ENCODE measurements at places on chromosomes 11 and 22.

DNA sequence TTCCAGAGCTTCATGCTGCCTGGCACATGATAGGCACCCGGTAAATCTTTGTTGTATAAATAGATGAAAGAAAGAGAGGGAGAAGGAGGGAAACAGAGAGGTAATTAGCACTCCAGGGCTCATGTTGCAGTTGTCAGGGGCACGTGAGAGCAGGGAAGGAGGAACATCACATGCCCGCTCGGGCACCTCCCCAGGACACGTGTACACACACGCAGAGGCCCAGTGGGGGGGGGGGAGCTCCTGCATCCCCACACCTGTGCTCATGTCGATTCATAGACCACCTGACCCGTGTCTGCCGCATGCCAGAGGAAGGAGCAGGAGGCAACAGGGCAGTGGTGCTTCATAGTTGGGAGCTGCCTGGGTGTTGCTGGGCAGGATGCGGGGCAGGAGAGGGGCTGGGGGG, 37.1 kb upstream of the NNMT start:
- DNase-seq = no peak

DNA sequence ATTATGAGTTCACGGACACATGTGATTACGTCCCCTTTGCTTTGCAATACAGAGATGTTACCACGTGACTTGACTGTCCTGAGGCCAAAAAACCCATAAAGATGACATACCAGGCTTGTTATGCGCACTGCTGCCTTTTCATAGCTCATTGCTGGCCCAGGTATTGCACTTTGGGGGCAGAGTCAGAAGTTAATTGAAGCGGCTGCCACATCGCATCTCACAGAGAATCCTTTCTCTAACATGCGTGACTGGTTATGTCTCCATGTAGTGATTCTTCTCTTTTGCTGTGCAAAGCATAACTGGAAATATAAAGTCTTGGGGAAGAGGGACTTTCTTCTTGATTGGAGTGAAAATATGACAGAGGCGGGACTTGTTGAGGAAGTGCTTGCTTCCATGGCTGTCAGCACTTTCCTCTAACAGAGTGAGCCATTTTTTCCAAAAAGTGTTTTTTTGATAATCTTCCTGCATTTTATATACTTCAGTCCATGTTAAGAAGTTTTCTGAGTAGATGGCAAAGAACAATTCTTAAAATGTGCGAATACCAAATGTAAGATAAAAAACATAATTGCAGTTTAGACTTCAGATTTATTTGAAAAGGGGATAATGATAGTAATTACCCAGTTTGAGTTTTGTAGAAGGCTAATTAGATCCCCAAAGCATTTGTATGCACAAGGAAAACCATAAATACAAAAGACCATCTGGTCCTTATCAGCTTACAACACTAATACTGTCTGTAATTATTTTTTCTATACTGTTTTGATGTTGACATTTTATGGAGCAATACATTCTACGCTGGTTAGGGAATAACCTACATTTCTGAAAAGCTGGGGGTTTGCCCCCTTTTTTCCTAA, 324.6 kb upstream of the MTNR1B start:
- no peak for DNase-seq

- peak; percentile 35 for DNase-seq
Observed at GRCh38 chr22:24803064-24803542, 2.9 kb upstream of the SGSM1 start.

- no peak for DNase-seq
Observed at GRCh38 chr11:59574467-59574866, 41.1 kb downstream of the OSBP start.

DNA sequence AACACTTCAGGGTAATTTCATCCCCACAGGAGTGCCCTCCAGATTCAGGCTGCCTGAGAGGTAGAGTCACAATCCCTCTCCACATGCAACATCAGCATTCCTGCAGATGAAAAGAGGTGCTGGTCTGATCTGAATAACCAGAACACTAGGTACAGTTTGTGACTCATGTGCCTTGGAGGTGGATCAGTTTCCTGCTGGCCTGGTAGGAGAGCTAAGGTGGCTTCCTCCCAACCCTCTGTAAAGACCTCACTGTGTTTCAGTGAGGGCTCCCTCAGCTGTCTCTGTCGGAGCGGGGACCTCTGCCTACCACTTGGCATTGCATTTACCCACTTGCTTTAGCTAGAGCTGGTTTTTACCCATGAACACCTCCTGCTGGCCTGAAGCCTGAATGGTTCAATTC, 7.6 kb downstream of the OR9G1 start:
- no peak for DNase-seq

DNA sequence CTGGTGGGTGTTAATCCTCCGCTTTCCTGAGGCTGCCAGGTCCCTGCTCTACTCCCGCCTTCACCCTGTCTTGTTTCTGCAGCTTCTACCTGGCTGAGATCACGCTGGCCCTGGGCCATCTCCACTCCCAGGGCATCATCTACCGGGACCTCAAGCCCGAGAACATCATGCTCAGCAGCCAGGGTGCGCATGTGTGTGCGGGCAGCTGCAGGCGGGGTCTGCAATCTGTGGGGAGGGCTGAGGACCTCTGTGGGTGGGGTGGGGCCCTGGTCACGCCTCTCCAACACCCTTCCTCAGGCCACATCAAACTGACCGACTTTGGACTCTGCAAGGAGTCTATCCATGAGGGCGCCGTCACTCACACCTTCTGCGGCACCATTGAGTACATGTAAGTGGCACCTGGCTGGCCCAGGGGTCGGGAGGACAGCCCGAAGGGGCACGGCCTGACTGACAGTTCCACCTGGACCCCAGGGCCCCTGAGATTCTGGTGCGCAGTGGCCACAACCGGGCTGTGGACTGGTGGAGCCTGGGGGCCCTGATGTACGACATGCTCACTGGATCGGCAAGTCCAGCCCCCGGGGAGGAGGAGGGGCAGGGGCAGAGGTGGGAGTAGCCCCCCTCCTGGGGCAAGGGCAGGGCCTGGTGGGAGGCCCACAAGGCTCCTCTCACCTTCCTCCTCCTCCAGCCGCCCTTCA, 4.5 kb downstream of the RPS6KB2 start:
- no peak for DNase-seq

DNA sequence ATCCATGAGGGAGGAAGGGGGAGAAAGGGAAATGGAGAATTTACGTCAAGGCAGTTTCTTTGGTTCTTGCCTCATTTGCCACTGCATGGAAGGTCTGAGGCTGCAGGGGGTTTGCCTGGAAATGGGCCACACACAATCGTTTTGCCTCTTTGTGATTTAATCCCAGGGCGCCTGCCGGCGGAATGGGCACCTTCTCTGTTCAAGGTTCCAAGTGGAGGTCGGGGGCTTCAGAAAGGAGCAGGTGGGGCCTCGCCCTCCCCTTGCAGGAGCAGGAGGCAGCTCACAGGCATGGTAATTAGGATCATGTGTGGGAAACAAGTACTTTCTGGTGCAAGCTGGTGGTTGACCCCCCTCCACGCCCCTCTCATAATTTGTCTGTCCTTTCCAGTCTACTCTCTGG, 29.9 kb downstream of the MPPED1 start:
- DNase-seq = no peak

DNA sequence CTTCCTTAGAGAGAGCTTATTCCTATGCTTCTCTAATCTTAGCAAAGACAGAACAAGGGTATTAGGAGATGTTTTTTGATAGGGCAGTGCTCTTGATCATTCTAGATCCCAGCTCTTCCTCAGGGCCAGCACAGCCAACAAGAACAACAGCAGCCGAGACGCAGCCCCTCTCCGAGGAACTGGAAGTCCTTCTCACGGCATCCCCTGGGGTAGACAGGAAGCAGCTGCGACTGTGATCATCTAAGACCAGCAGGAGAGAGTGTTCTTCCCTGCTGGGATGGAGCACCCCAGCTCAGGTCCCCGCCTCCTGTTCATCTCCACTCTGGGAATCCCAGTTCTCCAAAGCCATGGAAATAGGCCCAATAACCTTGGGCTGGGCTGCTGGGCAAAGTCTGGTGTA, 29.6 kb downstream of the IRAG1 start:
- DNase-seq = no peak

DNA sequence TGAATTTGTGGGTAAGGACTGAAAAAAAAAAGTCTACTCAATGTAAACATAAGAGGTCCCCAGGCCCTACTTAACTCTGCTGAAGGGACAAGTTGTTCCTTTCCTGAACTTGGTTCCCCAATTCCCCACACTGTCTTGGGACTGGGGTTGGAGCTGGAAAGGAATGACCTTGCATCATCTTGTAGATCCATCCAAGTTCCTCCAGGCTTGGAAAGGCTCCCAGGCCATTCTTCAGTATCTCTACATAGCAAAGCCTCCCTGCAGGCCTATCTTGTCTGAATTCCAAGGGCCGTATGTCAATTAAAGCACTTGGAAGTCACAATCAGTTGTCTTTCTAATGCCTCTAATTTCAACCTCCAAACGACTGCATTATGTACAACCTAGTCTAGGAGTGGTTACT, 361.2 kb downstream of the TMEM135 start:
- no peak for DNase-seq

DNA sequence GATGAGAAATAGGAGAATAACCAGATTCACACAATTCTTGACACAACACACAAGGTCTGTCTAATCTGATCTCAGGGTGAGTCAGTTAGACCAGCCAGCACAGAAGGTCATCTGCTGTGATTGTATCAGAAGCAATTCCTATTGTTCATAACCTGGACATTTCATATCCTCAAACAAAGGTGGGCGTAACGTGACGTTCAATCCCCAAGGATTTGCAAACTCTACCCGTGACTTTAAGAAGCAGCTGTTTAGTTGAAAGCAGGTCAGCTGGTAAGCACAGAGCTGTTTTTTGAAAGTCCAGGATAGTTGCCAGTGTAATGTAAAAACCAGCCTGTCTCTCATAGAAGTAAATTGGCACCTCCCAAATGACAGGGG, 385.1 kb downstream of the DCDC1 start:
- DNase-seq = no peak

GRCh38 chr11:69576069-69576782, 64.7 kb upstream of the CCND1 start:
- no peak for DNase-seq

DNA sequence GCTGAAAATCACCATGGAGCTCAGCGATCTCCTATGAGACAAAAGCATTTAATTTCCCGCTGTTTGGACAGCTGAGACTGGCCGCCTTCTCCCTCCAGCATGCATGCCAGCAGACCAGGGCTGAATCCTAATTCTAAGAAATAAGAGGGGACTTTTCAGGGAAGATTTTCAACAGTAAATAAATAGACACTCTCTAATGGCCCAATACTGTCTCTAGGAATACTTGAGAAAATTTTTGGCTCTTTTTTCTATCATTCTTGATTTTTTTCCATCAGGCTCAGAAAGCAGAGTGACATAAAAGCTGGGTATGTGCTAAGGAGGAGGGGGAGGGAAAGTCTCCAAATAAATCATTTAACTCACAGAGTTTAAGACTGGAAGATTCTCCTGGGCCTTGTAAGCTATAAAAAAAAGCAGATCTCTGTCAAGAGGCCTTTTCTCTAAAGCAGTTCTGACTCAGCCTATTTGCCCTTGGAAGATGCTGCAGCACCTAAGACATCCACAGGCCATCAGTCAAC, 17.6 kb upstream of the SPON1 start:
- no peak for DNase-seq

DNA sequence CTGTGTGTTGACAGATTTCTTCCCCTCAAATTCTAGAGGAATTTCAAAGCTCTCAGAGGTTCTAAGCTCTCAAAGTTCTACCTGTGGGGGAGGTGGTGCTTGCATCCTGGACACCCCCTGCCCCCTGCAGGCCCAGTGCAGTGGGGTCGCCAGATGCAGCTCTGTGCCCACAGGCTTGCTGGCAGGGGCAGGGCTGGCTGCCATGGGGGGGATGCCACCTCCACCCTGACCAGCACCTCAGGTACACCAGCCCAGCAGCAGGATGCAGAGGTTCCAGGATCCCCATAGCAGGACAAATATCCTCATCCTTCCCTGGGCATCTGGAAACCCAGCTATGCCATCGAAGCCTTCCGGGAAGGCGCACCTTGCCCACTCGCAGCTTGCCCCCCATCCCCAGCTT, 91.1 kb downstream of the BRD1 start:
- no peak for DNase-seq

DNA sequence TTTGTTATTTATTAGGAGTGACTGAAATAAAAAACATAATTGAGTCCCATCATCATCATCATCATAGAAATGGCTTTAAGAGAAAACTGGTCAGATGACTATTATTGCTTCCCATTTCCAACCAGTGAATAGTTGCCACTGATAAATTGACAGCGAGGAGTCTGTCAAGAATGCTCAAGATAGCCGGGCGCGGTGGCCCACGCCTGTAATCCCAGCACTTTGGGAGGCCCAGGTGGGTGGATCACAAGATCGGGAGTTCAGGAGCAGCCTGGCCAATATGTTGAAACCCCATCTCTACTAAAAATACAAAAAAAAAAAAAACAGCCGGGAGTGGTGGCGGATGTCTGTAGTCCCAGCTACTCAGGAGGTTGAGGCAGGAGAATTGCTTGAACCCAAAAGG, 1.9 kb downstream of the WBP2NL start:
- DNase-seq = no peak

DNA sequence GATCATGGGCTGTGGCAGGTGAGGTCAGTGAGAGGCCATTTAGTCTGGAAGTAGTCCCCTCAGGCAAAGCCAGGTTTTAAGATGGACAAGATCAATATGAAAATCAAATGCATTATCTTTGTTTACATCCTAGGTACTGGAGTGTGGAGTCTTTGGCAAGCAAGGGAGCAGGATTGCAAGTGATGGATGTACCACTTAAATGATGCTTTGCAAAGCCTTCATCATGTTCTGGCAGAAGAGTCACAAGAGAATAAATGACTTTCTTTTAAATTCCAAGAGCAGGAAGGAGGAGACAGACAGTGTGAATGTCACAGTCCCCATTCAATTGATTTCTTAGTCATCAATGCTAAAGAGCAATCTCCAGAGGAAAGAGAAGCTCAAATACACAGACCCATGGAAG, 908.3 kb downstream of the FAM181B start:
- DNase-seq = no peak

GRCh38 chr11:22512457-22512856, 113.2 kb downstream of the FANCF start:
- DNase-seq = no peak

DNA sequence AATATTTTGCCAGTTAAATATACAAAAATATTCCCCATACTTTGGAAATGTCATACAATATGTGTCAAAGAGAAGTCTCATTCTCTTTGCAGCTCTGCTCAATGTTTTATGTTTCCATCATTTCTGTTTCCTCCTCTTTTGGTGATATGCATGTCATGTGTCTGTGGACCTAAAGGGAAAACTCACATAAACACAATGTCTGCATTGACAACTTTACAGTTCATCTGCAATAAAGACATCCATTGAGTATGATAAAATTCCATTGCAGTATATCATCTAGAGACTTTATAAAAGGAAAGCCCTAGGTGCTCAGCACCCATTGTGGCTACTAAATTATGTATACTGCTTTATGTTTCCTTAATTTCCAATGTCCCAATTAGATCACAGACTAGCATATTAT, 461.3 kb upstream of the FAT3 start:
- DNase-seq = no peak

Measured in Panc1 (cell line).